Stimulated activated CD4-positive, alpha-beta T cell treated with anti-CD3 and anti-CD28 coated beads, TNF-alpha, amount 100 ng/mL, for 1 hour (primary cell): ENCODE measurements at places on chromosomes 4 and X.

DNA sequence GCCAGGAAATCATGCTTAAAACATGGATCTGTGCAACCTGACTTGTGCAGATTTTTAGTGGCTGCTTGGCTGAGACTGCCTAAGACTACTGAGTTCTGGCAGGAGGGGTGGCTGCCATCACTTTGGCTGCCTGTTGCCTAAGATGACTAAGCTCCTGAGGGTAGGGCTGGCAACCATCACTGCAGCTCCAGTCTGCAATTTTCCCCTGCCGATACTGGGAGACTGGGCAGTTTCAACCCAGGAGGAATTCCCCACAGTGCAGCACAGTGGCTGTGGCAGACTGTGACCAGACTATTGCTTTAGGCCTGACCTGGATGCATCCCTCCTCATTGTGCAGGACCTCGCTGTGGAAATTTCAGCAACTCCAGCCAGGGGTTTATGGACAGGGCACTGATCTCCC is 544.9 kb downstream of the ANKRD50 start:
- no peak for DNase-seq

DNA sequence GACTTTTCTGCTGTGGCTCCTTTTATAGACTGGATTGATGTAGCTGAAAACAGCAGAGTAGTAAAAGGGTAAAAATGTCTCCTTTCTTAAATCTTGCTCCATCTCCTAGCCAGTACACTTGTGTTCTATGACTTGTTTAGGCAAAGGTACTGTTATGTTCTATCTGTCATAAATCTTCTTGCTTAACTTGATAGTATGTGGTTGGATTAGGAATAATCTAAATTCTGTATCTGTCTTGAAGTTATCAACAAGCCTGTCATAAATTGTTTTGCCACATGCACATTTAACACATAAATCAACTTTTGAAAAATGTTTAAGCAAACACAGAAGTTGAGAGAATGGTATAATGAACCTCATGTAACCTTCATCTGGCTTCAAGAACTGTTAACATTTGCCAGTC is 157.0 kb downstream of the FRAS1 start:
- no peak for DNase-seq

- DNase-seq, result no peak
Measured at GRCh38 chr4:1245481-1246051, 3.4 kb downstream of the CTBP1 start.

DNA sequence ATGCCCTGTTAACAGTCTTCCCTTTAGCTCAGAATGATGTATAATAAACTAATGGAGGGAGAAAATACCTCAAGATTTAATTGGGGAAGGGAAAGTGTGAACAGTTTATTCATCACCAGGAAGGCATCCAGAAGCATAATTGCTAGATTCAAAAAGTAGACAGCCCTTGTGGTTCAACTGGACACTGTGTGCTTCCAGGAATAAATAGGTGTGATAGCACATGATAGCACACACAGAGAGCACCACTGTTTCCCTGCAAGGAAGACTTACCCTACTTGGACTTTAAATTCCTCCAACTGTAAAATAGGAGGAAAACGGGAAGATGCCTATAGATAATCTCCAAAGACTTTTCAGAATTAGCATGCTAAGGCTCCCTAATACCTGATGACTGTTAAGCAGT is 27.8 kb downstream of the SLC39A8 start:
- DNase-seq, result no peak

GRCh38 chr4:69717778-69718177 is 42.6 kb downstream of the SULT1B1 start:
- DNase-seq, result no peak

DNA sequence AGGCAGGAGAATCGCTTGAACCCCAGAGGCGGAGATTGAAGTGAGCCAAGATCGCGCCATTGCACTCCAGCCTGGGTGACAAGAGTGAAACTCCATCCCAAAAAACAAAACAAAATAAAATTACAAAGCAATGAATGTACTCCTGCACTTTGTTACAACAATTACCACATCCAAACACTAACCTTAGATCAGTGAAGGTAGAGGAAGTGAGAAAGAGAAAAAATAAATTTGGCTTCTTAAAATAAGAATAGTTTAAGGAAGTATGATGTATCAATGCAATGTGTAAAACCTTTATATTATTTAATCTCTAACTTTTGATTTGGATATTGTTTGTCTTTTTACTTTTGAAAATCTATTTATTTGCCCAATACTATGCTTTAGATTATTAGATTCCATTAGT is 21.7 kb upstream of the CSN1S1 start:
- no peak for DNase-seq

- DNase-seq, result no peak
Measured at GRCh38 chr4:5126231-5126630, 75.0 kb downstream of the STK32B start.

- DNase-seq, result no peak
Measured at GRCh38 chr4:188109157-188109755, at the start of gene TRIML2. Gene TRIML2 (minus strand): TSS chr4:188109603. CDS start chr4:188105368, 4,235 bp downstream.

- no peak for DNase-seq
Measured at GRCh38 chr4:186778134-186778533, 54.5 kb upstream of the FAT1 start.

GRCh38 chr4:81724925-81725329 is 253.2 kb upstream of the RASGEF1B start:
- peak; percentile 2 for DNase-seq

- DNase-seq, result no peak
Measured at GRCh38 chrX:30835373-30835772, 53.7 kb downstream of the TAB3 start.

DNA sequence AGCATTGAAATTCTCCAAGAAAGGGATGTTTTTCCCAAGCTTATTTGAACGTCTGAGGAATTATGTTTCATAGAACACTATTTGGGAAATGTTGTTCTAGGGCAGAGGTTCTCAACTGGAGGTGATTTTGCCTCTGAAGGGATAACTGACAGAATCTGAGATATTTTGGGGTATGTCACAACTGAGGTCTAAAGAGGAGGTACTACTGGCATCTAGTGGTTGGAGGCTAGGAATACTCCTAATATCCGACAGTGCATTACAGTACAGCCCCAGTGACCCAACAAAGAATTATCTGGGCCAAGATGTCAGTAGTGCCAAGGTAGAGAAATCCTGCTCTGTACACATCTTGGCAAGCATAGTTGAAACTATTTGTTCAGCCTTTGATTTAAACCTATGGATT is 6.4 kb downstream of the HSPA4L start:
- DNase-seq, result no peak

GRCh38 chr4:1627417-1628313 is 56.4 kb downstream of the FAM53A start:
- no peak for DNase-seq

- DNase-seq, result no peak
Measured at GRCh38 chr4:72449705-72450104, 119.3 kb downstream of the ADAMTS3 start.

- DNase-seq, result no peak
Measured at GRCh38 chrX:108271397-108271787, 166.8 kb downstream of the COL4A6 start.

DNA sequence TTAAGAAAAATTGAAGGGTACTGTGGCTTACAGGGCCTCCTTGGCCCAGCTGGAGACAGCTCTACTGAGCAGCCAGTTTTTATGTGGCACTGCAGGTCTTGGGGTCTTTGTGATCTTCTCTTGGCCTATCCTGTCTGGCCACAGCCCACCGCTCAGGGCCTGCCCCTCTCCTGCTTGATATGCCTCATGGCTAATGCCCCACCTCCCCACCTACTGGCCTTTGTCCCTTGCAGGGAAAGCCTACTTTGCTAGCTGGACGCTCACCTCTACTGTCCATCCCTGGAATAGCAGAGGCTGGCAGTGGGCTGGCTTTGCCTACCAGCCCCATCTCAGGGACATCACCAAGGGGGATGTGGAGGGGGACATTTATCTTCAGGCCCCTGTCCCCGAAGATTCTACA is 134.1 kb downstream of the PJA1 start:
- DNase-seq, result no peak
